ENCODE measurements at places on chromosomes 1 and 21. TPM values are rescaled to one million over a fixed set of nuclear protein-coding genes. Genes with fewer than 3 reads are reported as not detected.

COL6A2 gene
- 2.2 TPM for total RNA-seq

TEX38 gene
- total RNA-seq: not detected

GSTM5 gene
- total RNA-seq: 0.46 TPM

LRRC53 gene
- total RNA-seq: not detected

TMEM82 gene
- not detected for total RNA-seq

GCSAML gene
- 0.43 TPM for total RNA-seq

GNG4 gene
- 167 TPM for total RNA-seq

GNAT2 gene
- 0.18 TPM for total RNA-seq

TPTE gene
- not detected for total RNA-seq

NBPF19 gene
- 20.3 TPM for total RNA-seq

FAM229A gene
- 5.4 TPM for total RNA-seq

EXOSC10 gene
- 102 TPM for total RNA-seq

FMO4 gene
- total RNA-seq: 1.8 TPM

TTC39A gene
- 0.41 TPM for total RNA-seq

OR6K6 gene
- not detected for total RNA-seq

NUDT4B gene
- 0.68 TPM for total RNA-seq

OR6N1 gene
- total RNA-seq: not detected

FCGR3A gene
- not detected for total RNA-seq

UBAP2L gene
- total RNA-seq: 259 TPM

NRAS gene
- total RNA-seq: 63.3 TPM

PIGP gene
- total RNA-seq: 23.7 TPM

MYCL gene
- total RNA-seq: 0.57 TPM

TDRD5 gene
- not detected for total RNA-seq

FCN3 gene
- not detected for total RNA-seq

SYPL2 gene
- 0.11 TPM for total RNA-seq

SPRR2B gene
- not detected for total RNA-seq

TMEM269 gene
- total RNA-seq: 0.16 TPM

MCOLN3 gene
- 0.68 TPM for total RNA-seq

IVL gene
- total RNA-seq: not detected

IBA57 gene
- 7.9 TPM for total RNA-seq

SPRR2A gene
- total RNA-seq: not detected

SYT6 gene
- total RNA-seq: not detected

SERTAD4 gene
- total RNA-seq: not detected
